ENCODE measurements at places on chromosomes 3 and 15.
A peak's percentile ranks its signal among the peaks of the same experiment; 100 is the strongest.

DNA sequence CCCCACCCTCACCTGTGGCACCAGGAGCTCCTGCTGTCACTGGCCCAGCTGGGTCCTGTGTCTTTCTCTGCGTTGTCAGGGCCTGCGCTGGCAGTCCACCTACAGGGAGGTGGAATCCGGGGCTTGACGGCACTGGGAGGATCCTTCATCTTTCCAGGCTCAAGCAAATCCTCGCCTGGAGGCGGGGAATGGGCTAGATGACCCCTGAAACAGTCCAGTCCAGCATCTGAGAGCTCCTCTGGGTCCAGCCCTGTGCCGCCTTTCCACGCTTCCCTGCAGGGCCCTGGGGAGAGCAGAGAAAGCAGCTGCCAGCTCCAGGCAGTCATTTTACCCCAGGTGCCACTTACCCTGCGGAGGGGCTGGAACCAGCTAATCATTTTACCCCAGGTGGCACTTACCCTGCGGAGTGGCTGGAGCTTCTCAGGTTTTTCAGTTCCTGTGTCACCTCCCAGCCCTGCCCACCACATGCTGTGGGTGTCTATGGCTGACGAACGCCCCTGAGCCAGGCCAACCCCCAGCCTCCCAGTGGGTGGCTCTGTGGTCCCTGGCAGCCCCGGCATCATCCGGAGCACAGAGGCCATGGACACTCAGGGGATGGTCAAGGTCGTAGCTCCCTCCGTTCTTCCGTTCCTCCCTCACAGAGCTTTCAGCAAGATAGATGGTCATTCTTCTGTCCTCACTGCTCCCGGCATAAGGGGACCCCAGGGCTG is 17.9 kb upstream of the ADIPOQ start:
- no peak for DNase-seq

DNA sequence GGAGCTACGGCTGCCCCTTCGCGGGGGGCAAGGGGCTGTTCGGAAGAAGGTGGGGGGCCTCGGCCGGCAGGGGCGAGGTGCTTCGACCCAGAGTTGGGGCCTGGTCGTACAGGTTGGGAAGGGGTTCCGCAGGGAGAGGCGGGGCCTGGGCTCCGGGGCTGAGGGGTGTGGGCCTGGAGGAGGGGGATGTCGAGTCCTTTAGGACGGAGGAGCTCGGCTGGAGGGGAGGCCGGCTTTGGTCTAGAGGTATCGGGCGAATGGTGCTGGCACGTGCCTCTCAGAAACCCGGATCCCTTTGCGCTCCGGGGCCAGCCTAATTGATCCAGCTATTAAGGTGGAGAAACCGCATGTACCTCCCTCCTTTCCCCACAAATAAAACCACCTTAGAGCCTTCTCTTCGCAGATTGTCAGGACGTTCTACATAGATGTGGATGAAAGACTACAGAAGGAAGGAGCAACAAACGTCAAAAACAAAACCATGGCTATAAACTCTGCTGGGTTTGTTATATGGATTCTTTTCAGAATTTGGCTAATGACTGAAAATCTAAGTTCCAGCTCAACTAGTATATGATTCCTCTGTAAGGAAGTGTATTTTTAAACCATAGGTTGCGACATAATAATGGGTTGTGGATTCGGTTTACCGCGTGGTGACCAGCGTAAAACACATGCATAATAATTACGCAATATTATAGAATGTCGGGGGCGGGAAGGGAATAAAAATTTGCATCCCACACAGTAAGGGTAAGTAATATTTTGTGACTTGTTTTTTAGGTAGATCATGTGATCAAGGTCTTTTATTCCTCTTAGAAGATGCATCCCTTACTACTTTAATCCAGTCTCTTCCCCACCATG is 644 bp upstream of the NGLY1 start:
- DNase-seq, result peak; percentile 72

DNA sequence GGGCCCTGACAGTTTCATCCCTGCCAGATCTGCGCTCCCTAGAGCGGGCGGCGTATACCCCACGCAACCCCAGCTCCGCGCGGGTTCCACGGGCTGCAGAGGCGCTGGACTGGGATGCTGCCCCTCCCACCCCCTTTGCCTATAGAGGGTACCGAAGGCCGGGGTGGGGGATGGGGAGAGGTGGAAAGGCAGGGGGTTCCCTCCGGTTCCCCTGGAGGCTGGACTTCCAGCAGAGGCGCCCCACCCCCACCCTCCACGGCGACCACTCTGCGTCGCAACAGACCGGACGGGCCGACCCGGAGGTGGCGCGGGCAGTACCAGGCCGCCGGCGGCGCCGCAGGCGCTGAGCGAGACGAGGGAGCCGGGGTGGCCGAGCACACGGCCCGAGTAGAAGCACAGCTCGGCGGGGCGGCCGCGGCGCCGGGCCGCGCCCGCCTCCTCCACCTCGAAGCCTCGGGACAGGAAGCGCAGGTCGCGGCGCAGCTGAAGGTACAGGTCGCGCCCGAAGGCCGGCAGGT is 995 bp downstream of the ADAMTS17 start:
- no peak for DNase-seq

- no peak for DNase-seq
These were observed 179.5 kb upstream of the PDZRN3 start for GRCh38 chr3:73804204-73804603.

GRCh38 chr3:83321891-83322290 is 1560.4 kb upstream of the GBE1 start:
- no peak for DNase-seq

GRCh38 chr3:50562861-50563260 is 4.7 kb downstream of the C3orf18 start:
- no peak for DNase-seq

DNA sequence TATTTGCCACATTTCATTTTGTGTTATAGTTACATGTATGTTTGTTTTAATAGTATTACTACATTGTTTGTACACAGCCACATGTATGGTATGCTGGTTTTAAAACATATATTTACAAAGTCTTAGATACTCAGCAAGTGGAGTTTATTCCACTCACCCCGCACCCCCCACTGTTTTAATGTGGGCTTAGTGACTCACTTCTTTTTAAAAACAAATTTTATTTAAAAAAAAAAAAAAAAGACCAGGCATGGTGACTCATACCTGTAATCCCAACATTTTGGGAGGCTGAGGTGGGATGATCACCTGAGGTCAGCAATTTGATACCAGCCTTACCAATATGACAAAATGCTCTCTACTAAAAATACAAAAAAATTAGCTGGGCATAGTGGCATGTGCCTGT is 26.9 kb upstream of the TJP1 start:
- no peak for DNase-seq

- no peak for DNase-seq
These were observed 19.9 kb upstream of the SYNM start for GRCh38 chr15:99084965-99085364.

GRCh38 chr3:138043266-138044029 is 33.5 kb downstream of the CLDN18 start:
- DNase-seq, result no peak

GRCh38 chr3:194843556-194843955 is 157.9 kb downstream of the FAM43A start:
- DNase-seq, result no peak

- DNase-seq, result no peak
These were observed 102.0 kb downstream of the SNRPN start for GRCh38 chr15:25056484-25057425.

- no peak for DNase-seq
These were observed 28.9 kb downstream of the C3orf20 start for GRCh38 chr3:14703791-14704190.

GRCh38 chr3:49513494-49514124 is 40.7 kb upstream of the BSN start:
- DNase-seq, result no peak

DNA sequence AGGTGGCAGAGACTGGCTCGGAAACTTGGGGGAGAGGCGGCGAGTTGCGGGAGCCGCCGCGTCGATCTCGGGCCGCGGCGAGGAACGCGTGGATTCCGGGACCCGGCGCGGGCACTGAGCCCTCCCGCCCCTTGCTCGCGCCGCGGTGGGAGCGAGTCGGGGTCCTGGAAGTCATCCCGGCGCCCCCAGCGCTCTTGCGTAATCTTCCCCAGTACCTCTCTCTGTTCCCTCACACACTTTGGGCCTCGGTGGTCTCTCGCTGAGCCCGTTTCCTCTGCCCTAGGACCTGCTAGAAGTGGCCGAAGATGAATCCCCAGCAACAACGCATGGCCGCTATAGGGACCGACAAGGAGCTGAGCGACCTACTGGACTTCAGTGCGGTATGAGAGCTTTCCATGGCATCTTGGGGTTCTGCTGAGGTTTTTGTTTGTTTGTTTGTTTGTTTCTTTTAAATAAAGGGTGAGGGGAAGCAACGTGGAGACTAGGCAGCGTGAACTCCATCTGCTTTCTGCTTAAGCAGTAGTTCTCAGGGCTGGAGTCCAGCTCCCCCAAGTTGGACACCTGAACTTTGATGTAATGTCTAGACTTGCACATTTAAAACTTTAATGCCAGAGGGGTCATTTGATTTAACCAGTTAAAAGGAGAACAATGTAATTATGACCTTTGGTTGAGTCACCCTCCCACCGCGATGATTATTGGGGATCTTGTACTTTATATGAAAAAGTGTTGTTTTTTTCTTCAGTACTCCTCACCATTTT is 1.3 kb downstream of the TCF12 start:
- peak; percentile 27 for DNase-seq

DNA sequence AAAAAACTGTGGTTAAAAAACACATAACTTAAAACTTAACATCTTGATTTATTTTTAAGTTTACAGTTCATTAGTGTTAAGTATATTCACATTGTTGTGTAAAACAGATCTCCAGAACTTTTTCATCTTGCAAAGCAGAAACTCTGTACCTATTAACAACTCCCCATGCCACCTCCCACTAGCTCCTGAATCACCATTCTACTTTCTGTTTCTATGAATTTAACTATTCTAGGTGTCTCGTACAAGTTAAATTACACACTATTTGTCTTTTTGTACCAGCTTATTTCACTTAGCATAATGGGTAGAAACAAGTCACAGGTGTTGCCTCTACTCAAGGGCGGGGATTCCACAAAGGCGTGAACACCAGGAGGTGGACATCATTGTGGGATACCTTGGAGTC is 43.2 kb downstream of the CRTC3 start:
- DNase-seq, result no peak

GRCh38 chr3:35739181-35739809 is 100.0 kb downstream of the ARPP21 start:
- DNase-seq, result no peak

DNA sequence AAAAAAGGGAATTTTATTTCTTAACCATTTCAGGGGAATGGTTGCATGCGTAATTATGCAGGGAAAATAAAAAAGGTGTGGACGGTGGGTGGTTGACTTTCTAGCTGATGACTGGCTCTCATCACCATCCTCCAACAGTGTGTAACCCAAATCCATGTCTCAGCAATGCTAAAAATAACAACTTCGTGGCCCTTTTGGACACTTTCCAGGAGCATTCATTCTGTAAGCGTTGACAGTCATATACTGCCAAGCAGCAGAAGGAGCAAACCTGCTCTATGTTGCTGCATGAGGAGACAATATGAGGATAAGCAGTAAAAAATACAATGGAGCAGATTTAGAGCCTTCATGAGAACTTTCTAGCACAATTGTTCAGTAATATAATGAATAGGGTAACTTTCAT is 189.1 kb downstream of the ANXA2 start:
- DNase-seq, result no peak

- peak; percentile 47 for DNase-seq
These were observed 27.5 kb downstream of the APBA2 start for GRCh38 chr15:28913171-28913765.

DNA sequence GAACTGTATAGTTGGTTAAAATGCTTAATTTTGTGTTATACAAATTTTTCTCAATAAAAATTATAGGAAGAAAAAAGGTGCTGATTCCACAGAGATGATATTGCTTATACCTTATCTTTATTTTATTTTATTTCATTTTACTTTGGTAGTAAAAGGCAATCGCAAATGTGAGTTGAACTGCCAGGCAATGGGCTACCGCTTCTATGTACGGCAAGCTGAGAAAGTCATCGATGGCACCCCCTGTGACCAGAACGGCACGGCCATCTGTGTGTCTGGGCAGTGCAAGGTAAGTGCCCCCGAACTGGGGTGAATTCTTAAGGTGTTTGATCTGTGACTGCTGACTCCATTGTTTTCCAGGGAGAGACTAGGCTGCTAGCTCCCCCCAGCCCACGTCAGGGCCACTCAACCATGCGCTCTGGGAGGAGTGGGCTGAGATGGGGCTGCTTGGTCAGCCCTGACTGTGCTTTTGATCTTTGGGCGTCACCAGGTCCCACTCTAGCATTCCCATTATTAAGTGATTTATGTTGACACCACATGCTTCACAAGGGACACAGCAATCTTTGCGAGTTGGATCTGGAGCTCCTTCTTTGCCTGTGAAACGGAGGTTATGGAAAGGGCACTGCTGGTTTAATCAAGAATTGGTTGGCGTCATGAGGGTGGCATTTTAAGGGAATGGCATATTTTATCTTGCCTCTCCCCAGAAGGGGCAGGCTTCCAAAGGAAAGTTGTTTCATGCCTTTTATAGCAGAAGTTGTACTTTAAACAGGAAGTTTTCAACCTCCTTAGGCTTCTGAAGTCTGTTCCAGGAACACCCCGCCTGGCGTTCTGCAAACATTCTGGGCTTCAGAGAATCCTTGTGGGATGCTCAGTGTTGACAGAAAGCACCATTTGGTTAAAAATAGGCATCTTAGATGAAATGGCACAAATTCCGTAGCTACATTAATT is 296.5 kb downstream of the THSD4 start:
- no peak for DNase-seq

DNA sequence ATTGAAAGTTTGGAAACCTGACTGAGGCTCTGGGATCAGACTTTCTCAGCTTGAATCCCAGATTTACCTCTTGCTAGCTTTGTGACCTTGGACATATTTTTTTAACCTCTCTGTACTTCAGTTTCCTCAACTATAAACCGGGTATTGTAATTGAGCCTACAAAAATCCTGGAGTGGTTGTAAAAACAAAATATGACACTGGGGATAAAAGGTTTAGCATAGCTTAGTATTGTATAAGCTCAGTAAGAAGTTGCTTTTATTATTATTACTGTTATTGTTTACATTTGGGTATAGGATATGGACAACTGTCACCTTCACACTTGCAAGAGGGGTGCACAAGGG is 21.5 kb downstream of the C2CD4A start:
- no peak for DNase-seq

- DNase-seq, result no peak
These were observed 34.4 kb upstream of the GLCE start for GRCh38 chr15:69126054-69126469.

- no peak for DNase-seq
These were observed 131.2 kb upstream of the TGFBR2 start for GRCh38 chr3:30475038-30475808.

- DNase-seq, result no peak
These were observed 131.2 kb downstream of the IMPG2 start for GRCh38 chr3:101189176-101189575.

- DNase-seq, result no peak
These were observed 41.1 kb downstream of the NGRN start for GRCh38 chr15:90306560-90306959.

- DNase-seq, result no peak
These were observed 34.4 kb downstream of the FAM43A start for GRCh38 chr3:194720048-194720447.

- DNase-seq, result no peak
These were observed 47.2 kb downstream of the NMNAT3 start for GRCh38 chr3:139630542-139630941.

GRCh38 chr15:60840306-60840702 is 361.4 kb upstream of the ICE2 start:
- no peak for DNase-seq

- DNase-seq, result peak; percentile 6
These were observed 40.9 kb downstream of the CBLB start for GRCh38 chr3:105827959-105828358.

Data from WERI-Rb-1 (cell line).